ENCODE measurements at places on chromosomes 2 and 18. TPM values are rescaled to one million over a fixed set of nuclear protein-coding genes. Genes with fewer than 3 reads are reported as not detected.

Gene C2orf72
- total RNA-seq = 5.3 TPM

Gene MPP4
- total RNA-seq = 0.10 TPM

Gene SKA1
- total RNA-seq = 12.4 TPM

Gene KIF3C
- total RNA-seq = 54.9 TPM

Gene INPP5D
- 0.60 TPM for total RNA-seq
